ENCODE measurements at places on chromosomes 2 and 18.
A peak's percentile ranks its signal among the peaks of the same experiment; 100 is the strongest.

DNA sequence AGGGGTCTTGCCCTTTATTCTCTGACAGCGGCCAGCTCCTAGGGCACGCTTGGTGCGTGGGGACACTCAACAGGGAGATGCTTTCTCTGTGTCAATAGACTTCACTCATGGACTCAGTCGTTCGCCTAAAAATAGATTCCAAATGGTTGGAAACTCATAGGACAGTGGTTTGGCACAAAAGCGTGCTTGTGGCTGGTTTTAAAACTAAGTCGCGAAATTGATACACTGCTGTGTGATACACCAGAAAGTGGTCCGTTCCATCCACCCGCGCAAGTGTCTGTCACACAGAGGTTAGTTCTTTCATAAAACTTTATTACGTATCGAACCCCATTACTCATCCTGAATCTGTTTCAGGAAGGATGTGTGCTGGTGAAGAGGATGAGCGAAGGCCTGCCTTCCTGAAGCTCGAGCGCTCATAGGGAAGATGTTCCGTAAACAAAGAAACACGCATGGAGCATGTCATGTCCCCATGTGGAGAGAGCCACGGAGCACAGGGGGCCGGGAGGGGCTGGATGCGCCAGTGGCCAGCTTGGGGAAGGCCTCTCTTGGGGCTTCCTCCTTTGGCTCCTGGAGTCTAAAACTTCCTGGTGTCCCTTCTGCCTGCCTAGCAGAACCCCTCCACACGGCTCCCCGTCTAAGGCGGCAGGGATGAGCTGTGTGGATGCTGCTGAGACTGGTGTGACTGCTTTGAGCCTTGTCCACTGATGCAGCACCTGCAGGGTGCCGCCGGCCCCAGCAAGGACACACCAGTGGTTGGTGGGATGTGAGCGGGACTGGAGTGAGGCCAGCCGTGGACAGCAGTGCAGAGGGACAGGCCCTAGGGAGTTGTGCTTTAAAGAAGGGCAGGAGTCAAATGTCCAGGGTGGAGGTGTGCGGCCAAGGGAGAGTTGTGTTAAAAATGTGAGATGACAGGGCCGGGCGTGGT, 207.2 kb downstream of the GBX2 start:
- no peaks in the 10 kb centered on the region for H3K4me1 ChIP-seq
- no peaks in the 10 kb centered on the region for H3K36me3 ChIP-seq
- peak; percentile 56 for DNase-seq

DNA sequence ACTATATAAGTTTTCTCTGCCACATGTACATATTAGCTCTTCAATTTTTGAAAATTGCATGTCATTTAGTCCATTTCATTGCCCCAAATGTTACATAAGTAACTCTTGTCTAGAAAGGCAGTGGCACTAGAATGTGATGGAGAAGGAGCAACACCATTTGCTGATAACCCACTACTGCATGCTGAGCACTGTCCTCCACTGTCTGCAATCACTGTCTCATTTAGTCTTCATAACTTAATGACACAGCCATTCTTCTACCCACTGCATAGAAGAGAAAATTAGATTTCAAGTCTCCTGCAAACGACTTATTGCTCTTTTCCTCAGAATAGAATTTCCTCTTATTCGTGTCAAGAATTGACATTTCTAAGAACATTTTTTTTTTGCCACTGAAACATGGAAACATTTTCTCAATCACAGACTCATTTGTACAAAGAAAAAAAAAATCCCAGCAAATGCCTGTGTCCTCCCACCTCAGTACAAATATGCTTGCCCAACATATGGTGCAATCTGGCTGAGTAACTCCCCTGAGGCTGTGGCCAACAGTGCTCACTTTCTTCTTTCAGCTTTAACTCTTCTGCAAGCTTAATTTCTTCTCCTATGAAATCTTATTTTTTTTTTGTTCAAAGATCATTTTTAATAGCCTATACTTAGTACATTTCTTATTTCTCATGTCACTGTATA, 768.6 kb upstream of the HS6ST1 start:
- H3K36me3 ChIP-seq, result no peaks in the 10 kb centered on the region
- no peaks in the 10 kb centered on the region for H3K27me3 ChIP-seq
- no peak overlapping the region for H3K4me3 ChIP-seq
- DNase-seq, result no peak
- no peak overlapping the region for H3K27ac ChIP-seq

GRCh38 chr2:35783723-35784122, 571.9 kb upstream of the CRIM1 start:
- no peaks in the 10 kb centered on the region for H3K4me1 ChIP-seq
- H3K27me3 ChIP-seq, result no peaks in the 10 kb centered on the region
- H3K36me3 ChIP-seq, result no peaks in the 10 kb centered on the region
- DNase-seq, result no peak
- no peak overlapping the region for H3K27ac ChIP-seq

DNA sequence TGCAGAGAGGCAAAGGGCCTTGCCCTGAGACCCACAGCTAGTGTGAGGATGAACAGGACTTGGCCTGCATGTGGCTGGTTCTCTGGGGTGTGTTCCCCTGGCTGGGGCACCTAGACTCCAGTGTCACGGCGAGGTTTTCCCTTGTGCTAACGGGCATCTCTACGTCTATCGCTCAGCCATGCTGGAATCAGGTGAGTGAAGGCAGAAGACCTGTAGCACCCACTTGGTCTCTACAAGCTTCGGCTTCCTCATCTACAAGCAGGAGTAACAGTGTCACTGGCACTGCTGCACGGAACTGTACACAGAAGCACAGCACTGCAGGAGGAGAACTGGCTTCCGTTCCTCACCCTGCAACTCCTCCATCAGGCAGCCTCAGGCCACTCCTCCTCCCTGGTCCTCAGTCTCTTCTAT, 30.6 kb downstream of the HS1BP3 start:
- peak overlapping the region; percentile 98 for H3K27ac ChIP-seq
- H3K4me3 ChIP-seq, result no peak overlapping the region
- peaks cover 66% of the 10 kb centered on the region for H3K4me1 ChIP-seq
- peaks cover 44% of the 10 kb centered on the region for H3K36me3 ChIP-seq
- DNase-seq, result peak; percentile 68

GRCh38 chr2:210586381-210586780, 30.0 kb downstream of the CPS1 start:
- no peak for DNase-seq
- H3K36me3 ChIP-seq, result no peaks in the 10 kb centered on the region
- no peak overlapping the region for H3K27ac ChIP-seq

GRCh38 chr2:174336501-174337336, 2.0 kb downstream of the SP9 start:
- no peak overlapping the region for H3K27ac ChIP-seq
- DNase-seq, result no peak
- peaks cover 90% of the 10 kb centered on the region for H3K27me3 ChIP-seq
- H3K4me1 ChIP-seq, result peaks cover 73% of the 10 kb centered on the region
- H3K4me3 ChIP-seq, result no peak overlapping the region

GRCh38 chr18:36737316-36737715, 91.5 kb downstream of the TPGS2 start:
- no peak for DNase-seq
- H3K27ac ChIP-seq, result no peak overlapping the region
- H3K27me3 ChIP-seq, result no peaks in the 10 kb centered on the region

DNA sequence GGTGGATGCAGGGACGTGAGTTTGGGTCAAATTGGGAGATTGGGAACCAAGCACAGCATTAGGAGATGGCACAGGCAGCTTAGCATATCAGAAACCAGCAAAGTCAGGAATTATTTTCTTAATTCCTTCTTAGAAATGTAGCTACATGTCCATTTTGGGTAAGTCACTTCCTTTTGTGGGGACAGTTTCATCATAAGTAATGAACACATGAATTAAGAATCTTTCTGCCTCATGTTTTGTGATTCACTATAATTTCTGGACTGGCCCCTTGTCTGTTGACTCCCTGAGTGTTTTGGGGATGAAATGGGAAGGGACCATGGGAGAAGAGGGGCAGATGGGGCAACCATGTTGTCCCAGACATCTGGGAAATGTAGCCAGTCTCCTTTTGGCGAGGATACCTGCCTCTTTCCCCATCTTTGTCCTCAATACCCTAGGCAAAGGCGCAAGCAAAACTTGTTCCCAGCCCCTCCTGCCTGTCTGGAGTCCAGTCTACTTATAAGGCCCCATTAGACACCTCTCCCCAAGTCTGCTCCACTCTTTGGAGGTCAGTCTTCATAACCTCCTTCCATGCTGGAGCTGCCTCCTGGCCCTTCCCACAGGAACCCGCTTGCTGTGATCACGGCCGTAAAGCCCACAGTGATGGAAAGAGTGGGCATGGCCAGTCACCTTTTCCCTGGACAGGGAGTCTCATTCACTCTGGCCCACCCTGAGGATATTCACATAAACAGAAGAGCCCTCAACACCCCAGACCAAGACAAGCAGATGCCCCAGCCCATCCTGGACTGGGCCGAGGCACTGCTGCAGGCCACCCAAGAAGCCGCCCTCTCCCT, 25.7 kb downstream of the MTHFD2 start:
- no peak for DNase-seq
- no peak overlapping the region for H3K27ac ChIP-seq
- no peak overlapping the region for H3K4me3 ChIP-seq
- no peaks in the 10 kb centered on the region for H3K4me1 ChIP-seq
- H3K36me3 ChIP-seq, result no peaks in the 10 kb centered on the region

DNA sequence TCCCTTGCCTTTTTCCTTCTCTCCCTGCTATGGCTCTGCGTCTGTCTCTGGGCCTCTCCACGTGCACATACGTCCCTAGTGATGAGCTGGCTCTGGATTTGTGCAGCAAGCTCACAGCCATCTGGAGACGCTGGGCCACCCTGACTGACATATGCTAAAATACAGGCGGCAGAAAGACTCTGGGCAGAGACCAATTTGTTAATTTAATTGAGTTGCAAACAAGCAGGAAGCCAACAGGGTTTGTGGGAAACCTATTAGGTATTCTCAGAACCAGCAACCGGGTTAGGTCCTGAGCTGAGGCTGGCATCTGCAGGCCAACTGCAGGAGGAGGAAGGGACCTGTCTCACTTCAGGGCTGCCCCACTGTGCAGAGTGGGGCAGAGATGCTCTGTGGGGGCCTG, 53.5 kb upstream of the SMAD2 start:
- no peak overlapping the region for H3K4me3 ChIP-seq
- no peaks in the 10 kb centered on the region for H3K36me3 ChIP-seq
- H3K27ac ChIP-seq, result no peak overlapping the region
- DNase-seq, result no peak

- no peaks in the 10 kb centered on the region for H3K4me1 ChIP-seq
- no peaks in the 10 kb centered on the region for H3K36me3 ChIP-seq
- no peak overlapping the region for H3K27ac ChIP-seq
Measured at GRCh38 chr18:11882636-11883035, 25.5 kb downstream of the MPPE1 start.

GRCh38 chr2:155357172-155357571, 658.7 kb downstream of the KCNJ3 start:
- DNase-seq, result no peak
- no peak overlapping the region for H3K27ac ChIP-seq
- no peaks in the 10 kb centered on the region for H3K27me3 ChIP-seq
- H3K4me3 ChIP-seq, result no peak overlapping the region

DNA sequence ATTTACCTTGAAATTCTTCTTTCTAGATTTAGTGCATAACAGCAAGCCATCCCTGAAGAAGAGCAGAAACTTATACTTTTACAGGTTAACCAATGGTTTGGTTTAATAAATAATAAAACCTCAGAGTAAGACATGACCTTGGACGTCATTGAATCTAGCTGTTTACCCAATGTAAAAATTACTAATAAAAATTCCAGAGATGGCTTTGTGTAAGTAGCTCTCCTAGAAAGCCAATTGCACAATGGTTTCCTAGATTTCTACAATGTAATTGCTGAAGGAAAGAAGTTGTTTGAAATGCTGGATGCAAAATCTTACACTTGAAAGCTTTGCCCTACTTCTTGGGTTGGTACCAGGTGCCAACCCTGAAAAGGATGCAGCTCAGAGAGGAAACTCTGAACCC, 1.5 kb downstream of the XDH start:
- no peak overlapping the region for H3K4me3 ChIP-seq
- H3K27me3 ChIP-seq, result no peaks in the 10 kb centered on the region
- no peaks in the 10 kb centered on the region for H3K36me3 ChIP-seq
- no peak for DNase-seq
- H3K4me1 ChIP-seq, result no peaks in the 10 kb centered on the region

DNA sequence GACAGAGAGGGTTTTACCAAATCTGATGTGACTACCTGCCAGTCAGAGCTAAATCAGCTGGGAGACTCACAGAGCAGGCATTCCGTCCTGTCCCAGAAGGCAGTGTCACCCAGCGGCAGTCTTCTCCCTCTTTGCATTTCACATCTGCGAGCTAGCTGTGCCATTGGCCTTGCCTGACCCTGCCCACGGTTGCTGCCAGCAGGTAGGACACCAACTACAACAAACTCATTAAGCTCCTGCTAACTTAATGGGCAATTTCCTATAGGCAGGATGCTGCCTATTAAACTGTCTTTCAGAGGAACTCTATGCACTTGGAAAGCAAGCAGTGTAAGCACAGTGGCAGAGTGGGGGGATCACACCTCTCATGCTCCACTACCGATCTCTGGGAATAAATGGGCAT, 116.4 kb upstream of the CAPN13 start:
- peak; percentile 4 for DNase-seq
- H3K27me3 ChIP-seq, result no peaks in the 10 kb centered on the region
- H3K4me1 ChIP-seq, result no peaks in the 10 kb centered on the region
- no peak overlapping the region for H3K4me3 ChIP-seq
- H3K27ac ChIP-seq, result no peak overlapping the region

DNA sequence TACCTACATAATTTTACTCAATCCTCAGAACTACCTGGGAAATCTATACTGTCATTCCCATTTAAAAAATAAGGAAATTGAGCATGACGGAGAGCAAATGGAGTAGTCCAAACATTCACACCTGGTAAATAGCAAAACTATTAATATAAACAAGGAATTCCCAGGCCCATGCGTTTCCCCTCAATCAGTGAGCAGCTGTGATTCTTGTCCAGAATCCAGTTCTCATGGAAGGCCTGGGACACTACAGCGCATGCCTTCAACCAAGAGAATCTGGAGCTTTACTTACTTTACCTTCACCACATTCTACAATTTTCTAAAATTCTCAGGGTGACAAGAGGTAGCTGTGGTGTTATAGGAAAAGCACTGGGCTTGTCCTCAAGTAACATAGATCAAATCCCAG, 259.0 kb downstream of the LRATD1 start:
- no peak overlapping the region for H3K4me3 ChIP-seq
- no peak overlapping the region for H3K27ac ChIP-seq
- no peaks in the 10 kb centered on the region for H3K4me1 ChIP-seq
- no peak for DNase-seq

- no peak overlapping the region for H3K27ac ChIP-seq
- no peak overlapping the region for H3K4me3 ChIP-seq
- DNase-seq, result no peak
- peaks cover 7% of the 10 kb centered on the region for H3K4me1 ChIP-seq
- H3K36me3 ChIP-seq, result no peaks in the 10 kb centered on the region
Measured at GRCh38 chr2:179057737-179058136, 7.8 kb upstream of the CCDC141 start.

- H3K27me3 ChIP-seq, result no peaks in the 10 kb centered on the region
- no peak overlapping the region for H3K4me3 ChIP-seq
- H3K27ac ChIP-seq, result no peak overlapping the region
- no peak for DNase-seq
- no peaks in the 10 kb centered on the region for H3K36me3 ChIP-seq
Measured at GRCh38 chr2:118731413-118731812, 116.0 kb downstream of the EN1 start.

- no peaks in the 10 kb centered on the region for H3K4me1 ChIP-seq
- H3K27ac ChIP-seq, result peak overlapping the region; percentile 88
- no peak for DNase-seq
- H3K4me3 ChIP-seq, result no peak overlapping the region
- no peaks in the 10 kb centered on the region for H3K27me3 ChIP-seq
Measured at GRCh38 chr2:188970211-188970610, 4.0 kb upstream of the COL3A1 start.

- DNase-seq, result no peak
- no peak overlapping the region for H3K27ac ChIP-seq
- no peaks in the 10 kb centered on the region for H3K27me3 ChIP-seq
- no peak overlapping the region for H3K4me3 ChIP-seq
- no peaks in the 10 kb centered on the region for H3K36me3 ChIP-seq
Measured at GRCh38 chr2:1995987-1996386, 251.7 kb upstream of the PXDN start.
